ENCODE measurements at places on chromosomes 1 and 21.

DNA sequence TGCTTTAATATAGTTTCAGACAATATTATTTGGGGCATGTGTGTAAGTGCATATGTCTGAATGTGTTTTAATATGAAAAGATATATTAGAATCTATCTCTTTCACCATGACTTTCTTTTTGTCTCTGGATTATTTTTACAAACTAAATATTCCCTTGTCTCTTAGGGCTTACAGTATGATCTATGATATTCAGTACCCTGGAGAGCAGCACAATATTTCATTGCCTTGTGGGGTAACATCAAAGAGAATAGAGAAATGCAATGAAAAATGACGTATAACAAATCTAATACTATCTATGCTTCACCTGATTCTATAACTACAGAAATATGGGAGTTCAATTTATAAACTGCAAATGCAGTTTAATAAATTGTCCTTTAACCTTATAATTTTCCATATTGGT lies 2084.5 kb downstream of the MRPL39 start:
- no peak for DNase-seq

- no peak for DNase-seq
Observed at GRCh38 chr1:53319296-53320101, 8.4 kb downstream of the LRP8 start.

DNA sequence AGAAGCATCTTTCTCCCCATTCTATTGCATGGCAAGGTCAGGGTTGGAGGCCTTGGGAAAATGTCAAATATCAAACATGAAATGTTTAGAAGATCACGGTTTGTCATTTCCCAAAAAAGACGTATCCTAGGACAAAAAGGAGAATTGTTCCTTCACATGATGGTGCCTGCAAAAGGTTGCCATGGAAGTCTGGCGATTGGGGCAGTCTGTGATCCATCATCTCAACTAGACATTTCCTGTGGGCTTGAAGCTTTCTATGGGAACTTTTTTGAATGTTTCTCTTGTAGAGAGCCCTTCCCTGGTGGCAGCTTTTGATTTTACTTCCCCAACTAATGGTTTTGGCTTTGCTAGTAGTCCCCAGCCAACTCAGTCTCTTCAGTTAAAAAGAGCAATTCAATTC lies 106.3 kb downstream of the TGFB2 start:
- no peak for DNase-seq

DNA sequence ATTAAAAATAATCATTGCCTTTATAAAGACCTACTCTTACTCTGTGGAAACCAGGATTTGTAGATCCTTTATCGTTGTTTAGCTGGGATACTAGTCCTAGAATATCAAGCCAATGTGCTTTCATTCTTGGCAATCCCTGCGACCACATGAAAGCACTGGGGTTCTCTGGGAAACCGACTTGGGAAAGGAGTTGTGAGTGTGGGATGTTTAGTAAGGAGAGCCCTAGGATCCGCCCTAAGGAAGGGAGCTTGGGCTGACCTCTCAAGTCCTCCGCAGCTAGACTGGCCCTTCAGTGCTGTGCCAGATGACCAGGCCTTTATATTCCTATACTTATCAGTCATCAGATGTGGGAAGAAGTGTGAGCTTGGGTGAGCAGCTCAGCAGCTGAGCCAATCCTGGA lies 5.2 kb upstream of the KRTAP19-8 start:
- DNase-seq = no peak

DNA sequence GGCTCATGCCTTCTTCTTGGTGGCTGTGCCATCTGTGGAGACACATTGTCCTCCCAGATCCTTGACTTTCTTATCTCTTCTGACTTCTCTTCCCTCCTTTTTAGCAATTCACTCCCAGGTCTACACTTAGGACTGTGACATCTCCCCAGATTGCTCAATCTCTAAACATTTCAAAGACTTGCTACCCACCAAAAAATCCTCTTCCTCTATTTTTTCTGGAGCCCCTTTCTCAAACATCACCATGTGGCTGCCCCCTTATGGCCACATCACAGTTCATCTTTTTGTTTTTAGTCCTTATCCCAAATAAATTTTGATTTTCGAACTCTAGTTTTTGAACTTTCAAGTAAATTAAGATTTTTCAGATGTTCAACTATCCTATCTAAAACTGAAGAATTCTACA lies 148.6 kb upstream of the HOOK1 start:
- DNase-seq = no peak

DNA sequence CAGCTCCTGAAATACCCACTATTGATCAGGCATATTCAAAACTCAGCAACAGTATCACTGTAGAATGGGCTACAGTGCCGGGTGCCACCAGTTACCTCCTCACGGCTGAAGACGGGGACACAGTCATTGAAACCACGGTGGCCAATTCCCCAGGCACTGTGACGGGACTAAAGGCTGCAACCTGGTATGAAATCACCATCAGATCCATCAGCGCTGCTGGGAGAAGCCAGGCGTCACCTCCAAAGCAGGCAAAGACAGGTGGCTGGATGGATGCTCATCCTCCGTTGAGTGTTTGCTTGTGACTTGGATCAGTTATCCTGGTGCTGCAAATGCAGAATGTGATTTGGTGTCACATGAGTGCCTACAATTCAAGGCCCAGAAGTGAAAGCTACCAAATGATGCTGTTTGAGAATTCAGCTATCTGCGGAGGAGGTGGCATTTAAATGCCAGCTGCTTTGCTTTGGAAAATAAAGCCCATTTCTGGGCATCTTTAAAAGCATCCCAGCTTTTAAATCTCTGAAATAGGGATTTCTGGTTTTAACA lies 5.1 kb downstream of the FNDC7 start:
- no peak for DNase-seq

- DNase-seq = no peak
Observed at GRCh38 chr21:15135867-15136629, 71.2 kb upstream of the NRIP1 start.

GRCh38 chr21:20943561-20943997 lies 54.6 kb upstream of the NCAM2 start:
- no peak for DNase-seq
